Pulmonary artery endothelial cell (primary cell): ENCODE measurements at places on chromosomes 3 and 15.

DNA sequence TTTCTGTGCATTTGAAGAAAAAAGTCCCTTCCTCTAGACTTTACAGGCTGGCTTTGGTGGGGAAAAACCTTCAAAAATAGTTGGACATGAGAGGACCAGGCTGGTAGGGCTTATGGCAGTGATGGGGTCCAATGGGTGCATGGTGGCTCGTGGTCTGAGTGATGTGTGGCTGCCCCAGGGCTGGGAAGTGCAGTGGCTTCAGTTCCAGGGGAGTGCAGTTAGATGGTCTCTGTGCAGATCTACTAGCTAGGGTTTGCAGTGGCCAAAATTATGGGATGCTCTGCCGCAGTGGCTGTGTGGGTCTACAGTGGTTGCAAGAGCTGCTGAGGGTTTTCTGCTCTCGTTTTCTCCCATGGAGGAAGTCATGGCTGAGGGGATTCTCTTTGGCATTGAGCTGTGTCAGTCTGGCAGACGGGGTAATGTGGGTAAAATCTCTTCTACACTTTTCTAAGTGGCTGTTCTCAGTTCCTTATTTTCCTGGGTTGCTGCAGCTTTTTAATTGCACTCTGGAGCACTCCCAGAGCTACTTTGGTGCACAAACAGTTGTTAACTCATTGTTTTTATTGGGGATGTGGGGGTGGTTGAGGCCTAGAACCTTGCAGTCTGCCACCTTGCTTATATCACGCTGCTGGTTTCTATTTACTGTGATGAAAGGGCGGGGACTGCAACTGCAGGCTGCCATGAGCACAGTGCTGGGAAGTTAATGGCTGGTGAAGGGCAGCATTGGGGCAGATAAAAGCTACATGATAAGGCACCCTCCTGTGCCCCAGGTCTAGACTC is 1324.6 kb downstream of the NSUN3 start:
- no peak for DNase-seq

GRCh38 chr3:46406443-46406787 is 451 bp downstream of the CCR5AS start:
- DNase-seq = no peak

DNA sequence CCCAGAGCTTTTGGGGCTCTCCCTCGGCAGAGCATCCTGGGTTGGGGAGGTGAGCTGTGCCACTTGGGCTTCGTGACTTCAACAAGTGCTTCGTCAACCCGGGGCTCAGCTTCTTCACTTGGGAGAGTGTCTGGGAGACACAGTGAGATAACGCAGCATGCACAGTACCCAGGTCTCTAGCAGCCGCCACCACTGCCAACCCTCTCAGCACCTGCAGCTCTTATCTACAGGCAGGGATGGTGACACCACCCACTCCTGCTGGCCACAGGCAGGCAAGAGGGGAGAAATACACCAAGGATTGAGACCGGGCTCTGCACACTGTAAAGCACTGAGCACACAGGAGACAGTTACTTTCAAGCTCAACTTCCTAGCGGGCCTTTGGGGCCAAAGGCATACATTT is 11.6 kb downstream of the TKT start:
- DNase-seq = no peak

- DNase-seq = no peak
Observed at GRCh38 chr3:69032142-69032541, 18.7 kb upstream of the EOGT start.

DNA sequence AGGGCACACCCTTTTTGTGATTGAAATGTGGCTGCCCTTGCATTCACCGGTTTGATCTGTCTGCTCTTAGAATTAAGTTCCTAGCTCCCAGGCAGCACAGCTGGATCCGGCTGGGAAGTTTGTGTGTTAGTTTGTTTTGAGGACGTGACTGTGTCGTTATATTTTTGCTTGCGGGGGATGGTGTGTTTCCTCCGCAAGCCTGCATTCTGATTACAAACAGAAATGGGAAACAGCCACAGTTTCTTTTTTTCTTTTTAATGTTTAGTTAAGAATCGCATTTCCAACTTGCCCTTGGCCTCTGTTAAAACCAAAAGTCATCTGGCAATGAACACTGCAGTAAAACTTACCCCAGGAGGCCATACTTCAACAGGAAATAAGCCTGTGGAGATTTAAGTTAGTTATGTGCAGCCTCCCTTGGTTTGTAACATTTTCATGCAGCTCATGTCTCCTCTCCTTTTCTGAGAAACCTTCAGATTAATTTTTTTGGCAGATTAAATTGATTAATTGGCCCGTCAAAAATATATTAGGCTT is 888 bp downstream of the TMOD3 start:
- DNase-seq = no peak

- no peak for DNase-seq
Observed at GRCh38 chr15:88247914-88248313, 8.6 kb downstream of the NTRK3 start.

DNA sequence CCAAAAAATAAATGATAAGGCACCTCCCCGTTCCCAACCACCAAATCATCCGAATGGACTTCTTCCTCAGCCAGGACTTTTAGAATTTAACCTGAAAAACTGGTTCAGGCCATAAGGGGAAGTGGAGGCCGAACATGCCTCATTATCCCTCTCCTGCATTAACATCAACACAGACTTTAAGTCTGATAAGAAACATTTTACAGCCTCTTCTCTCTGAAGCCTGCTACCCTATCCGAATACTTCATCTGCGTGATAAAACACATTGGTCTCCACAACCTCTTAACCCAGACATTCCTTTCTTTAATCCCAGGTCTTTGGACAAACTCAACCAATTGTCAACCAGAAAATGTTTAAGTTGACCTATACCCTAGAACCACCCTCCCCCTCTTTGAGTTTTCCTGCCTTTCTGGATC is 850 bp upstream of the SLC41A3 start:
- no peak for DNase-seq

DNA sequence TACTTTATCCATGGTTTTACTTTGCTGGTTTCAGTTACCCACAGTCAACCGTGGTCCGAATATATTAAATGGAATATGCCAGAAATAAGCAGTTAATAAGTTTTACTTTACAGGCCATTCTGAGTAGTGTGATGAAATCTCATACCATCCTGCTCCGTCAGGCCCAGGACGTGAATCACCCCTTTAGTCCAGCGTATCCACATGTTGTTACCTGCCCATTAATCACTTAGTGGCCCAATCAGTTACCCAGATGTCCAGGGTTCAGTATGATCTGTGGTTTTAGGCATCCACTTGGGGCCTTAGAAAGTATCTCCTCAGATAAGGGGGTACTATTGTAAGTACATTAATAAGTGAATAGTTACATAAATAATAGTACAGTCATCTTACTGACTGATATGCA is 88.0 kb downstream of the TTBK2 start:
- no peak for DNase-seq

DNA sequence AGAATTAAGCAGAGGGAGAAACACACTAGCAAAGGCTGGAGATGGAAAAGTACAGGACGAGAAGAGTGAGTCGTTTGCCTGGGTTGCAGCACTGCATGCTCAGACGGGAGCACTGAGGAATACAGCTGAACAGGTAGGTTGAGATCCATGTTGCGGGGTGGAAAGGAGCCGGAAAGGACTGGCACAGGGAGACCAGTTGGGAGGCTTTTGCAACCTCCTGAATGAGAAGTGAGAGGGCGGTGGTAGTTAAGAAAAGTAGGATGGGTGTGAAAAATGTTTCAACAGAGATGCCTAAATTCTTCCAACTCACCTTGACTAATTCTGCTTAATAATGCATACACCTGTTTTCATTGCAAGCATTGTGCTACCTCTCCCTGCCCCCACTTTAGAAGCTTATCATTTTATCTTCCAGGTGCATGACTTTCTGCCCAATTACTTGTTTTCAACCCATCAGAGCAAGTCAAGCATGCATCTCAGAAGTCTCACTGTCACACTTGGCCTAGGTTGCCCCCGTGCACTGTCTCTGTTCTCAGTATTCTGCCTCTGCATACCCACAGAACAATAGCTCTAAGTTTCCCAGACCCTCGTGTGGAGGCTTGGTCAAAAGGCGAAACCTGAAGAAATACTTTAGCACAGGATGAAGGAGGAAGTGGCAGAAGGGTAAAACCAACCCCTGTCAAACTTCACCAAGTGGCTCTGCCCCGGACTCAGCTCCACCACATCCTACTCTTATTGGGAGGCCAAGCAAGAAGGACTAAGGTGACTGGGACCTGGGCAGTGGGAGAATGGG is 199.3 kb upstream of the BCL6 start:
- no peak for DNase-seq

GRCh38 chr3:131285456-131285855 is 96.1 kb upstream of the NUDT16 start:
- DNase-seq = no peak

DNA sequence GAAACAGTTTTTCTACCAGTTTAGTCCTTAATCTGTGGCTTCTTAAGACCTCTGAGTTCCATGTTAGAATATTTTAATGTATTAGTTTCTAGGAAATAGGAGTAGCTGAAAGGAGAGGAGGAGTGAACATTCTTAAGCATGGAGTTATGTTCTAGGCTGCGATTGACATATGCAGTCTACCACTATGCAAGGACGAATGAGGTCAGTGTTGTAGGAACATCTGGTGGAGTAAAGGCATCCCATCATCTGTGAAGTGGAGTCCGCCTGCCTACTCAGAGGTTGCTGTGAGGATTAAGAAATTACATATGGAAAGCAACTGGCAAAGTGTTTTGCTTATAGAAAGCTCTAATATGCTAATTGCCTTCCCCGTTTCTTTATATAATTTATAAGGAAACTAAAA is 45.1 kb downstream of the SNAPC5 start:
- no peak for DNase-seq

GRCh38 chr3:41216993-41217392 is 17.7 kb downstream of the CTNNB1 start:
- no peak for DNase-seq

DNA sequence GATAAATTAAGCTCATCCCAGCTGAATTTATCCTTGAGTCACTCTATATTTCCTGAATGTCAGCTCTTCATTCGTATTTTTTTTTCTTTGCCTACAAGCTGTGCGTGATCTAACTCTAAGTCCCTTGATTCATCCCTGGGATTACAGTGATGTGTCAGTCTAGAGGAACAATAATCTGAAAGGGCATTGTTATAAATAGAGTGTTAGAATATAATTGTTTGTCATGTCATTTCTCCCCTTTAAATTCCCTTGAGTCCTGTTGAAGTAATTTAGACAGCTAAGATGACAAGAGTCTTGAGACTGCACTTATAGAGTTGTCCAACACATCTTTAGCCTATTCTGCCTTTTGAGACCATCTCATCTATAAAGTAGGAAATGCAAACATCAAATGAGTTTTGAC is 621.8 kb downstream of the ZIC1 start:
- no peak for DNase-seq

DNA sequence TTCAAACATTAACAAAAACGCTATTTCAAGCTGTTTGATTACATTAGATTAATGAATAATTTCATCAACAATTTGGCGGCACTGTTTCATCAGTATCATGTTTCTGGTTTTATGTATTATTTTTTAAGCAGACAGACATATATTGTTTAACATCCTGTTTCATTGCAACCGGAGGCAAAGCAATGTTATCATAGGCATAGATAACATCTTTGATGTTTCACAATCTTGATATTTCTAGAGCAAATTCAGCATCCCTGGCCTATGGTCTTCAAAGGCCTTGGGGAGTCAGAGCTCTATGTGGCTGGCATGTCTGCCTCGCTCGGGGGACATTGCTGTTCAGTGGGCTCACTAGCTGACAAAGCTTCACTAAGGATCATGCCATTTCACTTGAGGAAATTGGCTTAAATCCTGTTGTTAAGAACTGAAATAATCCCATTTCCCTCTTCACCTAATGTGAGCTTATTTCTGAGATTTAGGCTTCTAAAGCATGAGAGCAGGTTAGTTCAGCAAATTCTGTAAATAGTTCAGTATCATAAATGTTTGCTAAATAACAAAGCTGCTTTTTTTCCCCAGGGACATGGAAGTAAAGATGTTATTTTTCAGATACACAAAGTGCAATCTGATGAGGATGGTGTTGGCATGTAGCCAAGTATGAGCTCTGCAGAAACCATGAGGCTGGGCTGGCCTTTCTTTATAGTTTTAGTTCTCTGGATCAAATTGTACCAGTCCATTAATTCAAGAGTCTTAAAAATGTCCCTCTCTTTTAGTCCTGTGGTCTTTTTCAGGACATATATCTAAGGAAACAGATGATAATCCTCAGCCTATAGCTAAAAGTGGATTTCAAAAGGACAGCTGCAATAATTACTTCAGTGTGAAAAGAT is 941.4 kb downstream of the PLOD2 start:
- no peak for DNase-seq

- DNase-seq = no peak
Observed at GRCh38 chr3:43968465-43968864, 273.2 kb upstream of the TOPAZ1 start.

DNA sequence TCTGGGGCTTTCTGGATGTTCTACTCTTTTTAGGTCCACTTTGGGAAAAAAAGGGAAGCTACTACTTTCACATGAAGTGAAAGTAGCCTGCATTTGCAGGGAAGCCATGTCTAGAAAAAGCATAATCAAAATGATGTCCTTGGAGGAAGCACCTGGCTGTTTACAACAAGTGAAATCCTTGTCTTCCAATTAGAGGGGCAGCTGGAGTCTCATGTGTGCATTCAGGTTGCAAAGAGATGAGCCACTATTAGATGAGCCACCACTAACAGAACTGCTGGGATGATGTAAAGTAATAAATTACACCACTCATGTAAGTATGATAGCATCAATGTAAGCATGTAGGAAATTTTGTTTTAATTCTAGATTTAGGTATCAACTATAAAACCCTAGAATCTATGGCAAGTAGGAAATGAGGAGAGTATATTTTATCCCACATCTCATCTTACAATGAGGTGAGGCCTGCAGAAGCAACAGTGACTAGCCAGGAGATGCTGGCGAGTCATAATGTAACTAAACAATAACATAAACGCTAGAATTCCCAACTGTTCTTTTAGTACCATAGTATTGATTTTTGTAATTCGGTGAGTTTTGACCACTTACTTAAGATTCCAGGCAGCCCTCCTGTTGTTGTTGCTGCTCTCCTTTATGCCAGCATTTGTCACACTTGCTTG is 75.9 kb downstream of the TMEM108 start:
- no peak for DNase-seq

- no peak for DNase-seq
Observed at GRCh38 chr3:8996681-8997121, 33.4 kb upstream of the RAD18 start.

DNA sequence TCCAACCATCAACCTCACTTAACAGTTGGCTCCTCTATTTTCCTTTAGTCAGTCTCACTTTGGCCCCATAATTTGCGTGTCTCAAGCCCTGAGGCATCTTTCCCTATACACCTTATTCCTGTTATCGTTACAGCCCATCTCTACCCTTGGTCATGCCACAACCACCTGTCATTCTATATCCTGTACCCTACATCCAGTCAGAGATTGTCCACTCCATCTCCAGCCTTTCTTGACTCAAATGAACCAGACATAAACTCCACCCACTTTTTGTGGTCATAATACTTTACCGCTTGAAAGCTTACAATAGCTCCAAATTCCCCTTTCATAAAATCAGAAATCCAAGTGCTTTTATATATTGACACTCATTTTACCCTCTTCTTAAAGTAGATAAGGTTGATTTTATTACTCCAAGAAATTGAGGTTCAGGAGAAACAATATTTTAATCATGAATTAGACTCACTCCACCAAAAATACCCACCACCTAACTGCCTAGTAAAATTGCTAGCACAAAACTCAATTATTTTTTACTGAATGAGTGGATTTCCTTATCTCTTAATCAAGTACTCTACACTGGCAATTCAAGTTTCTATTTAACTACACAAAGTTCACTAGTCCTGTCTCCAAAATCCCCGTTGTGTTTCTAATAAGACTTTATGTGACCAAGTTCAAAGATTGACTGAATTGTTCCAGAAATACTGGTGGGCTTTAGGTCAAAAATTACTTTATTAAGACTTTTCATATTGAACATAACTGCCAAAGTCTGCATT is 9.1 kb downstream of the CCR4 start:
- no peak for DNase-seq
